NCI-H1417 (cell line): ENCODE measurements at places on chromosomes 7 and 10.

- peak; percentile 67 for DNase-seq
These were observed 8.1 kb downstream of the SKIDA1 start for GRCh38 chr10:21517134-21518031.

GRCh38 chr7:76217942-76218566 lies 16.4 kb downstream of the SRRM3 start:
- DNase-seq: no peak

GRCh38 chr7:128059143-128059988 lies 28.1 kb upstream of the LRRC4 start:
- DNase-seq: no peak

DNA sequence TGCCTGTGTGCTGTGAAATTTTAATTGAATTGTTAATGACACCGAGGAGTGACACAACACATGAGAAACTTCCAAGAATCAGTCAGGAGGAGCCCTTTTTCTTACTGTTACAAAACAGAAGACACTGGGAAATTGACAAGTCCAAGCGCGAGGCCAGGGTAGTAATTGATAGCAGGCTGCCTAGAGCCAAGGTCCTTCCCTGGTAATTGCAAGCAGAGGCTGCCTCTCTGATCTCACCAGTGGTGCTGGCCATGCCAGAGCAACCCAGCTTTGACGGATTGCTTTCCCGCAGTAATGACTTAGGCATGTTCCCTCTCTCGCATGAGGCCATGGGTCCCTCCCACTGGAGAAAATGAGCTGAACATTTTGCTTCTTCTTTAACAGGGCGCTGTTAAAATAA lies 111.5 kb downstream of the LRMDA start:
- no peak for DNase-seq

DNA sequence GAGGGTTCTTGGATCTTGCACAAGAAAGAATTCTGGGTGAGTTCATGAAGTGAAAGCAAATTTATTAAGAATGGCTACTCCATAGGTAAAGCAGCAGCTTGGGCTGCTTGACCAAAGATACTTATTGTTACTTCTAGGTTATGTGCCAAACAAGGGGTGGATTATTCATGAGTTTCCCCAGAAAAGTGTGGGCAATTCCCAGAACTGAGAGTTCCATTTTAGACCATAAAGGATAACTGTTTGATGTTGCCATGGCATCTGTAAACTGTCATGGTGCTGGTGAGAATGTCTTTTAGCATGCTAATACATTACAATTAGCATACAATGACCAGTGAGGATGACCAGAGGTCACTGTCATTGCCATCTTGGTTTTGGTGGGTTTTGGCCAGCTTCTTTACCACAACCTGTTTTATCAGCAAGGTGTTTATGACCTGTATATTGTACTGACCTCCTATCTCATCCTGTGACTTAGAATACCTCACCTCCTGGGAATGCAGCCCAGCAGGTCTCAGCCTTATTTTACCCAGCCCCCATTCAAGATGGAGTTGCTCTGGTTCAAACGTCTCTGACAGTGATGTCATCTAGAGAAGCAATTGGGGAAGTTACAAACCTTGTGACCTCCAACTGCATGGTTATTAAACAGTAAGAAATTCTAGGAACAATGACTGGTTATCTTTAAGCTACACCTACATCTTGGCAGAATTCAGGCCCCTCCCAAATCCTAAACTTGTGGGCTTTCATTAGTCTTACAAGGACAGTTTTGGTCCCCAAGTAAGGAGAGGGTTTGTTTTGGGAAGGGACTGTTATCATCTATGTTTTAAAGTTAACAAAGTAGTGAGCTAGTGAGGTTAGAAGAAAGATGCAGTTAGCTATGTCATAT lies 48.0 kb upstream of the INHBA start:
- no peak for DNase-seq

- DNase-seq: no peak
These were observed 494.1 kb upstream of the SEMA3A start for GRCh38 chr7:84688671-84689070.

DNA sequence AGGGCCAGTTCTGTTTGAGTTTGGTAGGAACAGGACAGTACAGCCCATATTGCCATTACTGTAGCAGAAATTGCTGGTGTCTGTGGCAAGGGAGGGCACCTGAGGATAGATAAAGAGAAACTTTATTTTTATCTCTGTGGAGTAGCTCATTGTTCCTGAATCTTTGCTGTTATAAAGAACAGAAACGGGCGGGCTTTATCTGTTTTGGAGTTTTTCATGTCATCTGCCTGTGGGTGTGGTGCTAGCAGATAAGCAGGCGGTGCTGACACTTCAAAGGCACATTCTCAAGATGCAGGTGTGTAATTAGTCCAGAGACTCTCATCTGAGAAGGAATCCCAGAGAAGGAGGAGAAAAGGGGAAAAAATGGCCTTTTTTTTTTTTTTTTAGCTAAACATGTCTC lies 11.5 kb downstream of the ZNF273 start:
- no peak for DNase-seq

DNA sequence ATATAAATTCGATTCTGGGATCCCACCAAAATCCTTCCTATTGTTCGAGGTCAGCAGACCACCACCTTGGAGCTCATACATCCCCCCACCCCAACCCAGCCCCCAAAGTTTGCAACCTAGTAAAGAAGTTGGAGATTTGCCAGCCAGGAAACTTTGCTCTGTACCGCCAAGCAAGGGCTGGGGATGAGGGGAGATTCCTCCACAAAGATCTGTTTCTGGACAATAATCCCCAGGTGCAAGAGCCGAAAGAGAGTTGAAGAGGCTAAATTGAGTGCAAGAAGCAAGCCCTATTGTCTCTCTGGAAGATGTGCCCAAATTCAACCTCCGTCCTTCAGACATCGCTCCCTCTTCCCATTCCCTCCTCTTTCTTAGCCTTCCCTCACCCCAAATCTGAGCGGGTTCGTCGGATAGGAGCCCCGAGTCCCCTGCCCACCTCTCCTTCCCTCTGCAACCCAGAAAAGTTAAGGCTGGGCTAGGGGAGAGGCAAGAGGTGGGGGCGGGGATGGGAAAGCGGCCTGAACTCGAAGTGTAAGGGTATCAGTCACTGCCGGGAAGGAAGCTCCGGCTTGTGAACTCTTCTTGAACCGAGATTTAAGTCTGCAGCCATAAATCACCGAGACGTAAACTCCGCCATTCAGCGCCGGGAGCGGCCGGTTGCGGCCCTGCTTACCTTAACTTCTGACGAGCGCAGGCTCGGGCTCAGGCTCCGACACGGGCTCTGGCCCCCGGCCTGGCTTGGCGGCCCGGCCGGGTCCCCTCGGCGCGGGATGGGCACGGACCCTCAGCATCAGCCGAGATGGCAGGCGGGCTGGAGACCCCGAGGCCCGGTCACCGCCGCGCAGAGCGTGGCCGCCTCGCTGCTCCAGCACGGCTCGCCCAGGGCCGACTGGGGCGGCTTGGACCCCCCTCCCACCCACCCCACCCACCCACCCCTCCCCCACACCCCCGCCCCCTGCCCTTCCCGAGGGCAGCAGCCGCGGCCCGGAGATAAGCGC lies 10.8 kb upstream of the HOXA2 start:
- peak; percentile 47 for DNase-seq

GRCh38 chr7:81410471-81411117 lies 359.3 kb downstream of the HGF start:
- DNase-seq: peak; percentile 37

DNA sequence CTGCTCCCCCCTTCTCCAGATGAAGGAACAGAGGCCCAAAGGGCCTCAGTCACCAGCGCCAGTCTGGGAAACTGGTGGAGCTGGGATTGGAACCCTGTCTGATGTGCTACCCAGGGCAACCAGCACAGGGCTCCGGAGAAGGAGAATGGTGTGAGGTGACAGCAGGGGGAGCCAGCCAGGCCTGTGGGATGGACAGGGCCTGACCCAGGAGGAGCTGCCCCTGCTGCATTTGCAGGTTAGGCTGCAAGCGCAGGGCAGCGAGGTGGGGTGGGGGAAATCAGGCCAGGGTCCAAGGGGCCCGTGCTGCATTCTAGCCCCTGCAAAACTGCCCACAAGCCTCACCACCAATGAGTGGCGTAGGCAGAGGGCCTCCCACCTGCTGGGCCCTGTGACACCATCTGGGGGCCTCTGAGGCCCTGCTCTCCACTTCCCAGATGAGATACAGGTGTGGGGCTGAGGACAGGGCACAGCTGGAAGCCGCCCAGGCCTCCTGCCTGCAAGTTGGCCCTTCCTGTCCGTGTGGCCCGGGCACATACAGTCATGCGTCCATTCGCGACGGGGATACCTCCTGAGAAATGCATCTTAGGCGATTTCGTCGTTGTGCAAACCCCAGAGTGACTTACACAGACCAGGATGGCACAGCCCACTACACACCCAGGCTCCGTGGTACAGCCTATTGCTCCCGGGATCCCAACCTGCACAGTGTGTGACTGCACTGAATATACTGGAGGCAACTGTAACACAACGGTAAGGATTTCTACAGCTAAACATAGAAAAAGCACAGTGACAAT lies 45.3 kb downstream of the RASGEF1A start:
- DNase-seq: no peak

DNA sequence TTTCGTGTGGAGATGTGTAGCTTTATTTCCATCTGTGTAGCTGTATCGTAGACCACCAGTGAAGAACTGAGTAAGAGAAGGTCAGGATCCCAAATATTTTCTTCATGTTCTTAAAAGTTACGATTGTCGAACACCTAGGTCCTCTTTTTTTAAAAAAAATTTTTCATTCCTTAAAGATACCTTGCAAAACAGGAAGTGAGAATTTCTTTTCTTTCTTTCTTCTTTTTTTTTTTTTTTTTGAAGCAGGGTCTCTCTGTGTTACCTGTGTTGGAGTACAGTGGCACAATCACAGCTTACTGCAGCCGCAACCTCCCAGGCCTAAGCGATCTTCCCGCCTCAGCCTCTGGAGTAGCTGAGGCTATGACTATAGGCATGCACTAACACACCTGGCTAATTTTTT lies 60.8 kb downstream of the PHTF2 start:
- DNase-seq: no peak

GRCh38 chr10:35855155-35855947 lies 213.3 kb upstream of the FZD8 start:
- DNase-seq: no peak

- no peak for DNase-seq
These were observed 32.3 kb downstream of the SMURF1 start for GRCh38 chr7:99111591-99111990.

DNA sequence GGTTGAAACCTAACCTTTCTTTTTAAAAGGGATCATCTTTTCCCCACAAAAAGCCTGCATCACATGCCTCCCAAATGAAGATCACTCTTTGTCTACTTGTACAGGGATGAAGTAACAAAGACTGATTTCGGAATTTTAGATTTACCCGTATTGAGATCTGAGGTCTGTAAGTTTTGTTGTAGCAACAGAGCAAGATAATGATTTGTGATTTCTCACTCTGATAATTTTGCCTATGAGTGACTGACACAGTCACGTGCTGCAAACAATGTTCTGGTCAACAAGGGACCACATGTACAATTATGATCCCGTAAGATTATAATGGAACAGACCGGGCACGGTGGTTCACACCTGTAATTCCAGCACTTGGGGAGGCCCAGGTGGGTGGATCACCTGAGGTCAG lies 31.3 kb downstream of the ARL5B start:
- no peak for DNase-seq

GRCh38 chr7:47266131-47266706 lies 315.7 kb downstream of the TNS3 start:
- DNase-seq: peak; percentile 75

DNA sequence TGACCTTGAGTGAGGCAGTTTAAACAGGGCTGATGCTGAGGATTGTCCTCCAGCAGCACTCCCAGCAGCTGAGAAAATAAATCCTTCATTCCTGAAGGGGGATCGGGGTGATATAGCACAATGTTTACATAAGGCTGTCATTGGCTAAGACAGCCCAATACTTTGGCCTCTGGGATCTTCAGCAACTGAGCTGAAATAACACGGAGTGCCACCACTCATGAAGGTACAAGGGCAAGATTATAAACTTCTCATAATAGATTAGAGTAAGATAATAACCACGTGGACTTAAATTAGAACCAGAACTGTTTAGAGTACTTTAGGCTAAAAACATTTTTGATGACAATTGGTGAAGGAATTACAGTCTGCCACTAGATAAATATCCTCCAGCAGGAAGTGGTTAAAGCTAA lies 70.0 kb upstream of the PAPSS2 start:
- no peak for DNase-seq
